Stimulated activated CD4-positive, alpha-beta T cell treated with anti-CD3 and anti-CD28 coated beads, Interleukin-4, amount 100 ng/mL, for 4 hours (primary cell): ENCODE measurements at places on chromosomes 5 and 9.
A peak's percentile ranks its signal among the peaks of the same experiment; 100 is the strongest.

- peak; percentile 34 for DNase-seq
Measured at GRCh38 chr9:75087289-75087823, 599 bp downstream of the NMRK1 start.

GRCh38 chr5:9316733-9317132, 229.1 kb downstream of the SEMA5A start:
- DNase-seq: no peak

DNA sequence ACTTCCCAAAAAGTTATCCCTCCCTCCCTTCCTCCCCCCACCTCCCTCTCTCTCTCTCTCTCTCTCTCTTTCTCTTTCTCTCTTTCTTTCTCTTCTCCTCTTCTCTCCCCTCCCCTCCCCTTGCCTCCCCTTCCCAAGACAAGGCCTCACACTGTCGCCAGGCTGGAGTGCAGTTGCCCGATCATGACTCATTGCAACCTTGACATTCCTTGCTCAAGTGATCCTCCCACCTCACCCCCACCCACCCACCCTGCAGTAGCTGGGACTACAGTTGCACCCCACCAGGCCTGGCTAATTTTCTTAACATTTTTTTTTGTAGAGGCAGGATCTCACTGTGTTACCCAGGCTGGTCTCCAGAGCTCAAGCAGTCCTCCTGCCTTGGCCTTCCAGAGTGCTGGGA, 32.8 kb downstream of the VPS13A start:
- DNase-seq: no peak

GRCh38 chr5:32193591-32193990, 19.5 kb upstream of the GOLPH3 start:
- no peak for DNase-seq

GRCh38 chr9:77598524-77598923, 49.6 kb downstream of the GNA14 start:
- no peak for DNase-seq

GRCh38 chr5:10497554-10497953, 55.9 kb downstream of the ROPN1L start:
- DNase-seq: no peak

DNA sequence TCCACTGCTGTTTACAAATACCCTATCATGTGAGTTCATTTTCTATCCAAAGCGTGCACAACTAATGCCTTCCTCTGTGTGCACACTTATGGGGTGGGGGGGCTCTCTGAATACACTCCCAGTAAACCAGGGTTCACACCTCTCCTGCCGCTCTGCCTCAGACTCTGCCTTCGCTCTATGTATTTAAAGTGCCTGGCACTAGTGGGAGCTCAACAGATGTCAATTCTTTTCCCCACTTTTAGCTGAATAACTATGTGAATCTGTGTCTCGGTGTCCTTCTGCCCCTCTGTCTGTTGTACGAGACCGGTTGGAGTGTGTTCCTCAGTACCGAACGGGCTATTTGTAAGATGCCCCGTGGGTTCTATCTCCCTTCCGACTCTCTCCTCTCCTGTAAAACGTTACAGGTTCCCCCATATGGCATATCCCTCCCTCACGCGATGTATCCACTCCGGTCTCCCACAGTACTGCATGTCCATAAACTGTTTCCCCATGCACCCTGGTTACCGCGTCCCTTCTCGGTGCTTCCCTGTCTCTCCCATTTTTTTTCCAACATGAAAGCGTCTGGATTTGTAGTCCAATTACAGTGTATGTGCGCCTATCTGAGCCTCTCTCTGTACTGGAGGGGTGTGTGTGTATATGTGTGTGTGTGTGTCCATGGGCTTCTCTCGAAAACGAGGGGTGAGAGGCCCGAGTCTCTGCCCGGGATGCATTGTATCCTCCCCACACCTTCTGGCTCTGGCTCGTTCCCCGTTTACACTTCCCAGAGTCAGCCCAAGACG, 1.6 kb downstream of the ELL2 start:
- no peak for DNase-seq

DNA sequence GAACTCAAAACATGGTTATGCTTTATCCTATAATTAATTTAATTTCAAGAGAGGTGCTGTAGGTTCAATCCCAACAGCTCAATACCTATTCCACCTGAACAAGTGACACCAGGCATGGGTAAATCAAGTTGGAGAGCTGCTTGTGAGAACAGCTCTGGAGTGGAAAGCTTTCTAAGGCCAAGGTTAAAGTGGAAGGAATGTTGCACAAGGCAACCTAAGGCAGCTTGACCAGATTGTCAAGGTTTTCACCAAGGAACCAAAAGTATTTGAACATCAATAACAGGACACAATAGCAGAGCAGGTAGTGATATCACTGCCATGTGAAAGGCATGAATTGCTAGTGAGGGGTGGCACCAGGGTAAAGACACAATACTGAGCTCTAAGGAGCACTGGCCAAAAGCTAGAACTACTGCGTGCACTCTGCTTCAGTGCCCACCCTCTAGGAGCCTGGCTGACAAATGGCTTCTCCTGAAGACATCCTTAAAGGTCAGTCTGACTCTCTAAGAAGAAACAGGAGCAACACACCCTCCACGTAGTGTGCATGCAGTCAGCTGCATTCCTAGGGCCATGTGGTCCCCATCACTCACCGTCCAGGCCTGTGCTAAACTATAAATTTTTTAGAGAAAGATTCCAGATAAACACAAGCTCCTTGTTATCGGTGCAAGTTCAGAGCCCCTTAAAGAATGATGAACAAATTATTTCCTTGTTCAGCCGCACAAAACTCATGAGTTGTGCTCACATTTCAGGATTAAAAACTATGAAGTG, 677.7 kb upstream of the KLF4 start:
- DNase-seq: no peak

GRCh38 chr5:60277941-60278340, 384.4 kb upstream of the PDE4D start:
- DNase-seq: no peak

- DNase-seq: no peak
Measured at GRCh38 chr9:108816037-108816436, 39.7 kb downstream of the ACTL7B start.

DNA sequence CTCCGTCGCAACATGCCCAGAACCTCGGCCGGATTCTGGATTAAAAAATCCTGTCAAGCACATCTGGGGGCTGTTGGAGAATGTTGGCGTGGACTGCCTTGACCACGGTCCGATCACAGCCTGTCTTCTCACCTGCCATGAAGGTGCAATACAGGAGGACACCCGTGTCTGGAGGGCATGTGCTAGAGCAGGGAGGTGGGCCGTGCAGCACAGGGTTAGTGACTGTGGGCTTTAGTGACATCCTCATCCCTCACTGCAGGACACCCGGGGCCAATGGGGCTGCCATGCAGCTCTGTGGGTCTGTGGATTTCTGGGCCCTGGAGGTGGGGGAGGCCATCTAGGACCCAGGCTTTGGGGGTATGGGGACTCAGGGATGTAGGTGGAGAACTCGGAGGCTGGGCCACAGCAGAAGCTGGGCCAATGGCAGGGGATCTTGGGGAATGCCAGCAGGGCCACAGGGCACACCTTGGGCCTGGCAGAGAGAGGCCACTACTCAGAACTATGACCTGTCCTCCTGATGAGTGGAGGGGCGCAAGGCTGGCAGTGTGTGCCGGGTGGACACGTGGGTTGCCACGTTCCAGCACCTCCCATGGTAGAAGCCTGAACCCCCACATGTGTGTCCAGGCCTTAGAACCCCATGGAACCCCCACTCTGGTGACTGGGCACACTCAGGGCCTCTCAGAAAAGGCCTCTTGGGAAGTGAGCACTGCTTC, 23.3 kb downstream of the ZDHHC11B start:
- DNase-seq: no peak

DNA sequence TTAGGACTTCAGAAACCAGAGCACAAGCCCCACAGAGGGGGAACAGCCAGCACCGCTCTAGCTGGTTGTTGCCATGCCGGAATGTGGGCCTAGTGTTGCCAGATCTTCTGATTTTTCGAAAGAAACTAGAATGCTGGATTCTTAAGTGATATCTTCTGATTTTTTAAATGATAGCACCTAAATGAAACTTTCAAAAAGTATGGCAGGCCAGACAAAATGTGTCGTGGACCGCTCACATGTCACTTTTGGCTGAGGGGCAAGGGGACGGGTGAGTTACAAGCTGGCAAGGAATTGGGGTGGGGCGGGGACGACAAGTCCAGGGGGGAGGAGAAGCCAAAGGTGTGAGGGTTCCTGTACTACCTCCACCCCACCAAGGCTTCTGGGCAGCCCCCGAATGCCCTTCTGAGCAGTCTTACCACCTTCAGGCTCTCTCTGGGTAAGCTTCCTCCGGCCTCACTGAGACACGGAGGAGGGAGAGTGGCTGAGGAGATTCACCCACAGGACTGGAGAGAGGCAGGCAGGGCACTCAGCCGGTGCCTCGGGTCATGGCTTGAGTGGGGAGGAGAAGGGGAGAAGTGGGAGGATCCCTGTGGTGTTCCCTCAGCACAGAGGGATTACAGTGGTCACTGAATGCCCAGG, 10.3 kb downstream of the B4GALT7 start:
- DNase-seq: no peak

GRCh38 chr9:120507936-120508510, 71.9 kb downstream of the CDK5RAP2 start:
- DNase-seq: no peak

GRCh38 chr5:58037899-58038298, 422.0 kb downstream of the PLK2 start:
- DNase-seq: no peak

DNA sequence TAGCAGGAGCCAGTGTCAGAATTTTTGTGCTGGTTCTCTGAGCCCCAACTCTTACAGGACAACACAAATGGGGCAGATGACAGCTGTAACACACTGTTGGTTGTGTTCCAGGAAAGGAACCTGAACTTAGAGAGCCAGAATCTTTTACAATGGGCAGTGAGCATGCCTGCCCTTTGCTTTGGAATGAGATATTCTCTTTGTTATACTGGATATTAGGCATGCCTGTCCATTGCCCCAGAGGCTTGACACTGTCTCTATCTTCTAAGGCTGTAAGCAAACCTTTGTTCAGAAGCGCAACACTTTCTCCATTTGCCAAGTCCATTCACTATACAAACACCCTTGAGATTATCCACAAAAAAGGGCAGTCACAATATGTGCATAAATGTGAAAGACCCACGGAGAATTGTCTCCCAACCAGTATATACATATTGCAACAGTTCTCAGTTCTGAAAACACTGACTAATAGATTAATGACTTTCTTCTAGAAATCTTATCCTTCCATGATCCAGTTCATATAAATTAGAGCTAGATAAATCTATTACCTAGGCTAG, 26.3 kb upstream of the CEP120 start:
- DNase-seq: no peak

- DNase-seq: no peak
Measured at GRCh38 chr5:159179529-159180305, 29.6 kb downstream of the RNF145 start.

DNA sequence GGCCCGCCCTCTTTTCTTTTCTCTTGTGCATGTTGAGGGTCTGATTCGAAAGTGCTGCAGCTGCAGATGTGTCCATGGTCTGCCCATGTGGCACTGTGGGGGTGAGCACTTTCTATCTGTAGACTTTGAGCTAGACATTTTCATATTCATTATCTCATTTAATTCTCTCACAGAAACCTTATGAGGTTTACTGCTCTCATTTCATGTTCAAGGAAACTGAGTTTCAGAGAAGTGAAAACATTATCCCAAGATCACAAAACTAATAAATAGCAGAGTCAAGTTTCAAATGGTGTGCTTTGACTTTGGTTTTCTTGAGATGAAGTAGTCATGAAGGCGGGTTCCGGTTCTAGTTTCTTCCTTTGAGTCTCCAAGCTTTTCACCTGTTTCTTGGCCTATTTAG, 536.5 kb upstream of the ZNF462 start:
- no peak for DNase-seq

GRCh38 chr5:31485376-31486207, 46.3 kb downstream of the DROSHA start:
- no peak for DNase-seq

- no peak for DNase-seq
Measured at GRCh38 chr5:150131978-150132694, 23.5 kb downstream of the PDGFRB start.

DNA sequence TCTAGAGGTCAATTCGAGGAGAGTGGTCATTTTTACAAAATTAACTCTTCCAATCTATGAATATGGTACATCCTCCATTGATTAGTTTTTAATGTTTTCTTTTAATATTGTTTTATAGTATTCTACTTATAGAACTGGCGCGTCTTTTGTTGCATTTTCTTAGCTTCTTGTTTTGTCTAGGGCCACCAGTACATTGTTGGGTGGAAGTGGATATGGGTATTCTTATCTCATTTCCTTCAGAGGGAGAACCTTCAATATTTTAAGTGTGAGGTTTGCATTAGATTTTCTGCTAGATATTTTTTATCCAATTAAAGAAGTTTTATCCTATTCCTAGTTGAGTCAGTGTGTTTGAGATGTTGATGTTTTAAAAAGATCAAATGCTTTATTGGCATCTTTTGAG, 69.8 kb downstream of the RPS23 start:
- DNase-seq: no peak

DNA sequence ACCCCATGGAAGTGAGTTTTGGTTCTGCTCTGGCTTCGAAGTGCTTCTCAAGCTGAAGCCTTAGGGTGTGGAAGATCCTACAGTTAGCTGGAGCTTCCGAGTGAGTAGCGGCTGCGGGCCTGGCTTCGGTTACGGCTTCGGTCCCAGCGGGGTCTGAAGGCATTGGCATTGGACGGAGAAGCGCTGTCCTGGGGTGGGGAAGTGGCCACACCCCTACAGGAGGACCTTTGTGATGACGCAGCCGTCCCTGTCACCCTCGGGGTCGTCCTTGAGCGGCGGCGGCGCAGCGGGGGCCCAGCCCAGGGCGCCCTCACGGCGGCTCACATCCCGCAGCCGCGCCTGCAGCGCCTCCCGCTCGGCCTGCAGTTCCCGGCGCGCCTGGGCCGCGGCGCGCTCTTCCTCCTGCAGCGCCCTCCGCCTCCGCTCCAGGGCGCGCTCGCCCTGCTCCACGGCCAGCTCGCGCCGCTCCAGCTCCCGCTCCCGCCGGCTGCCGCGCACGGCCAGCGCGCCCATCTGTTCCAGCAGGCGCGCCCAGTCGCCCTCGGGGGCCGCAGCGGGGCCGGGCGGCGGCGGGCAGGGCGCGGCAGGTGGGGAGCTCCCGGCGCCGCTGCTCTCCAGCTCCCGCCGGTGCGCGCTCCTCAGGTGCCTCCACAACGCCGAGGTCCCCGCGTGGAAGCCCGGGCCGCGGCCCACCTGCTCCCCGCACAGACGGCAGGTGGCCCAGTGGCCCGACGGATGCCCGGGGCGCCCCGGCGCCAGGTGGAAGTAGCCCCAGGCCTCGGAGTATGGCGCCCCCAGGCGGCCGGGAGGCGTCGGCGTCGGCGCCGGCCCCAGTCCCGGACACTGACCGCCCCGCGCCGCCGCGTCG, 9.9 kb downstream of the ZBED3 start:
- DNase-seq: peak; percentile 19

DNA sequence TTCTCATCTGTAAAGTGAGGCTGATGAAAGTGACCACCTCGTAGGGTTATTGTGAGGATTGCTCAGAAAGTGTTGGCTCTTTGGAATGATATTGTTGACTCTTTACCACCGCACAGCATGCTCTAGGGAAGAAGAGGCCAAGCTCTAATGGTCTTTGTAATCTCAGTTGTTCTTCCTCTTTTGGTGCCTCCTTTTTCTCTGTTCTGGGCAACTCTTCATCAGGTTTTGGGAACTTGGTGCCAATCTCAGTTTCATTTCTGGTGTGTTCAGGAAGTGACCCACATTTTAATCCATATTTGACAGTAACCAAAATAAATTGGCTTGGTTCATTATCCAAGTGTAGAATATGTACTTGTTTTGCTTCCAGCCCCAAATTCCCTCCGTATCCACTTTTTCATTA, 25.1 kb downstream of the ARHGAP26 start:
- DNase-seq: no peak
